ENCODE measurements at places on chromosomes 4 and X. TPM values are rescaled to one million over a fixed set of nuclear protein-coding genes. Genes with fewer than 3 reads are reported as not detected.

- DNase-seq = no peak
These were observed 38.5 kb upstream of the UGT2B7 start for GRCh38 chr4:69057620-69058409.

GRCh38 chr4:115711575-115711974 lies 598.2 kb upstream of the NDST4 start:
- peak; percentile 1 for DNase-seq

GRCh38 chr4:168490711-168491110 lies 6.1 kb upstream of the PALLD start:
- DNase-seq = no peak

DNA sequence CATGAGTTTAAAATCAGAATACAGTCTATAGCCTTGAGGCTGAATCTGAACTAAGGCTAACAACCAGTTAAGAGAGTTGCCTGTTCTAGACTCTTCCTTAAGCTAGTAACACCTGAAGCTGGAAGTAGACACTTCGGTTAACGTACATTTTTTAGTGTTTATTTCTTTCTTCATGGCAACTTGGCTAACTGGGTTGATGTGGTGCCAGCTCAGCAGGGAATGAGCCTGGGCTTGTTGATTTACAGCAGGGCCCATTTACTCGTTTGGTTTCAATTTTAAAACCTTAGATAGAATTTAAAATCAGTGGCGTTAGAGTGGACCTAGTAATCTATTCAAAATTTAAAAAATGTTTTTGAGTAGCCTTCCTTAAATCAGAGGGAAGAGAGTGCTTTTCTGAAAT lies 137.6 kb upstream of the ESX1 start:
- no peak for DNase-seq

DNA sequence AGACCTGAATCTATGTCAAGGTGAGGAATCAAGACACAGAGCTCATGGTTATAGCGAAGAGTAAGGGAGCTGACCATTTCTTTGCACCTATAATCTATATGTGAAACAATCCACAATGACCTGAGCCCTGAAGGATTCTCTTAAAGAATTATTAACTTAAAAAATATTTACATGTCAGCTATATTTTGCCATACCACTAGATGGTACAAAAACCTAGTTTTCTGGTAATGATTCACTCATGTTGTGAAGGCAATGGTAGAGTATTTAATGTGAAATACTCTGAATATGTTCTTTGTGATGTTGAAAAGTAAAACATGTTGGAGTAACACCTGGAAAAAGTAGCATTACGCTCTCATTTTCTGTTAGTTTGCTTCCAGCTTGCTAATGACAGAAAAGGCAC lies 40.0 kb downstream of the VGLL1 start:
- no peak for DNase-seq

Gene ARHGAP36
- polyA plus RNA-seq = 522 TPM

GRCh38 chrX:130049821-130050220 lies 60.5 kb downstream of the ELF4 start:
- DNase-seq = no peak

Gene BCAP31
- 80.6 TPM for polyA plus RNA-seq

GRCh38 chr4:54929459-54929858 lies 195.9 kb downstream of the KDR start:
- DNase-seq = no peak

Gene UCP1
- polyA plus RNA-seq = not detected

DNA sequence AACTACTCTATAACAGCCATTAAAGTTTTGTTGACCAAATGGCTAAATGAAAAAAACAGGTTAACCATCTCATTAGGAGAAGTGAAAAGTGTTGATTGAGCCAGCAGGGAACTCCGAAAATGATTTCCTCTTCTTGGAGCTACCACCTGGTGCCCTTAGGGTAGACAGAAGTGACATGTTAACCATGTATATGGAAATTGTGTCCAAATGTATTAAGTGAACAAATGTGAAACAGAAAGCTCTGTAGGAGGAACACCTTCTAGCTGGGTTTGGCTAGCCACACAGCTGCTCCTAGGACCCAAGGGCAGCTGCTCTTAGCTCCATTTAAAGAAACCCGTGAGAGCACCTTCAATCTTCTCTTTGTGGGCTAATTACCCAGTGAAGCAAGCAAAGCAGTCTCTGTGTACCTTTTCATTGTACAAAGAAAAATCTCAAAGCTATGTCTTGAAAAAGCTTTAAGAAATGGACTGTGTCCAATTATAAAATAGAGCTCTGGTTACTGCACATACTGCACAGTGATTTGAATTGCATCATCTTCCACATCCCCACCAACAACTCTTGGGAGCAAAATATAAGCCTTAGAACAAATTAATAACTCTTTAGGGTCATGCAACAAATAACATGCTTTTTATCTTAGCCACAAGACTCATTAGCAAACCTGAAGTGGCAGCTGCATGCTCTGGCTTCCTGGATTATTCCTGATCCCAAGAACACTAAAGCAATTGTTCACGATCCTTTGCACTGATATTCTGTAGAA lies 59.2 kb upstream of the PARM1 start:
- DNase-seq = no peak

Gene HTN1
- polyA plus RNA-seq = 0.05 TPM

DNA sequence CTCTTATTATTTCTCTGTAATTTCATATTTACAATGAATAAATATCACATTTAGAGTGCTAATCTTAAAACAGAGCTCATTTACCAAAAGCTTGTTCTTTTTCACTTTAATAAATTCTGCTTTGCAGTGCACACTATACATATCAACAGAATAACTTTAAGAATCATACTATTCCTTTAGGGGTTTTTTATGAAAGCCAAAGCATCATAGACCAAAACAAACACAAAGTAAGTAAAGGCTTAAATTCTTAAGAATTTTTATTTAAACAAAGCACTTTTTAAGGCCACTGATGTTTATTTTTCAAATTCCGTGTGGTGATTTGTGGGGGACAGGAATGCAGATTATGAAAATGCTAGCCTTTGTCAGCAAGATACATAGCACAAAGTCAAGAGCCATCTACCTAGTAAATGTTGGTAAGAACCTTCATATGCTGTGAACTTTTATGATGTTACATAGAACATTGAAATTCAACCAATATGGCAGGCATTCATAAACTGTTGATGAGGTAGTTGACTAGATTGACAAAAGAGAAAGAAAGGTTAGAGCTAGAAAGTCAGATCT lies 17.8 kb downstream of the TIGD2 start:
- DNase-seq = no peak

Gene CXCL5
- polyA plus RNA-seq = 0.15 TPM

Gene LRCH2
- 3.8 TPM for polyA plus RNA-seq

GRCh38 chr4:8773124-8773931 lies 98.3 kb downstream of the HMX1 start:
- DNase-seq = no peak

GRCh38 chr4:15907430-15907829 lies 31.1 kb downstream of the FGFBP1 start:
- DNase-seq = peak; percentile 13

DNA sequence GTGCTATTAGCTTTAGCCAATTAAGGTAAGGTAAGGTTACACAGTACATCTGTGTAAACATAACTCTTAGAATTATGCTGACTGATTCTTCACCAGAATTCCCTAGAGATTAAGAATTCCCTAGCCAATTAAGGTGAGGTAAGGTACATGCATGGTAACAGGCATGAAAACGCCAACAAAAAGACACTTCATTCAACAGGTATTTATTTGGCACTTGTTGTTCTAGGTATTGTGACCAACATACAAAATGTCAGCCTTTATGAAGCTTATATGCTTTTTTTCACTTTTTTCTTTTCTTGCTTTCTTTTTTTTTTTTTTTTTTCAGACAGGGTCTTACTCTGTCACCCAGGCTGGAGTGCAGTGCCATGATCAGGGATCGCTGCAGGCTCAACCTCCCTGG lies 47.2 kb downstream of the EDNRA start:
- no peak for DNase-seq

DNA sequence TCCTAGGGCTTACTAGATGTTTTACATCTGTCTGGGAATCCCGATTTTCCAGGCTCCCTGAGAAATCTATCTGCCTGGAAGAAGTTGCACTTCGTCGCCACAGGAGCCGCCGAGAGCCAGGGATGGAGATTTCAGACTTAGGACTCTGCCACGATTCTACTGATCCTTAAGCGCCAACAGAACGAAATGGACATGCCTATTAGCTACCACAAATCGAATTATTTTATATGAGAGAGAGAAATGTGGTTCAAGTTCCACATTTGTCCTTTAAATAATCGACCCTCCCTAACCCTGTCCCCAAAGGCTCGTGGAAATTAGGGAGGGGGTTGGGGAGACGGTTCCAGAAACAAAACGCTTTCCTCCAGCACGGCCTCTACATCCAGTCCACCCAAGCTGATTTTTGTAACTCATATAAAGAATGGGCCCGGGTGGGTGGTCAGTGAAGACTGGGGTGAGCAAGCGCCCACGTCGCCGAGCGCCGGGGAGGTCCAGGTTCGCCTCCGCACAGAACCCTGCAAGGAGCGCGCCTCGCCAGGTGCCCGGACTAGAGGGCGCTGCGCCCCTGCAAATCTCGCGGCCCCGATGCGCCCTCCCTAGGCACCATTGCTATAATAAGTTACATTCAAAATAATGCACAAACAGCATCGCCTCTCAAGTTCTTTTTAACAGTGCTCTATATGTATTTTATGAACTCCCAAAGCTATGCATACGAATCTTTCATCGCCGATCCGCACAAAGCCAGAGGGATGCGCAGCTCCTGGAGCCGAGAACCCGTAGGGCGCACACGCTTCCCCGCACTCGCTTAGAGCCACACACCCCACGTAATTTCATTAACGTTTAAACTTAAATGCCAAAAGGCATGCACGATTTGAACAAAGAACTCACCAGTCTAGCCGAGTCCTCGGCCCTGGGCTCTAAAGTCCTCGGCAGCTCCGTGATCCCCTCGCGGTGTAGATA lies 2.1 kb upstream of the FAT1 start:
- DNase-seq = peak; percentile 89

Gene CENPVL2
- not detected for polyA plus RNA-seq
